T-helper 22 cell (primary cell): ENCODE measurements at places on chromosomes 12 and 14.
A peak's percentile ranks its signal among the peaks of the same experiment; 100 is the strongest.

- DNase-seq, result peak; percentile 65
Measured at GRCh38 chr12:13196130-13196921, at the start of gene EMP1. Gene EMP1, plus strand, starts transcription at chr12:13196726. Its CDS starts 14,785 bp downstream, at chr12:13211511.

GRCh38 chr12:21502872-21503271 lies 1.3 kb downstream of the GOLT1B start:
- DNase-seq, result no peak

- DNase-seq, result no peak
Measured at GRCh38 chr12:66552716-66553115, 126.2 kb downstream of the GRIP1 start.

DNA sequence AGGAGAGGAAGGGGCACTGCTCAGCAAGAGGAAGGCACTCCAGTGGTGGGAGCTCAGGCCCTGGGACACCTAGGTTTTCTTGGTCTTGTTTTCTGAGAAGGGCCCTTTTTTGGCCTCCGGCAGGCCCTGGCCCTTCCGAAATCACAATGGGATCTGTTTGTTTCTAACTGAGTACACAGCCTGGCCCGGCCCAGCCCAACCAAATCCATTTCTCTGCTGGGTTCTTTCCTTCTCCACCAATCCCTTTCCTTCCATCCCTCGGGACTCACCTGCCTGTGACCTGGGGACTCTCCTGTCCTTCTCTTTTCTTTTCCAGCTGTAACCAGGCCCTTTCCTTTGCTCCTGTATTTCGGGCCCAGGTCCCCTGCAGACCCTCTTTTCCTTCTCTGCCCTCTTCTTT lies 18.6 kb downstream of the TEAD4 start:
- DNase-seq, result no peak

DNA sequence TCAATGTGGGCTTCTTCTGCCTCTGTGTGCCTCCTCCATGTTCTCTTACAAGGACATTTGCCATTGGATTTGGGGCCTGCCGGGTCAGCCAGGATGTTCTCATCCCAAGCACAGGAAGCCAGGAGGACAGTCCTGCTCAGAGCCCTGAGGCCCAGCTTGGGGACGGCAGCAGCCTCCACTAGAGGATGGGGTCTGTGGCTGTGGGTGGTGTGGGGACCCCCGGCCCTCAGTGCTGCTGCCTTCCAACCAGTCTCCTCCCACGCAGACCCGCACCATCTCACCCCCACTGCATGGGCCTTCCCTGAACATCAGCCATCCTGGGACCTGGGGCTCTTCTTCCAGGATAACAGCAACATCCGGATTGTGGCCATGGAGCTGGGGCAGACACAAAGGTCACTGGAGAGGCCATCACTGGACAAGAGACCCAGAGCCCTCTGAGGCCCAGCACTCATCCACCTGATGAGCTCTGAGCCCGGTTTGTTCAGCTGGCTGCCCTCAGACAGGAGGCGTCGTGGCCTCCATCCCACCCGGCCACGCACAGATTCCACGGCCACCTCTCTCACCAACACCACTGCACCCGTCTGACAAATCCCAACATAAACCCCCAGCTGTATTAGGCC lies 56.5 kb upstream of the C14orf180 start:
- no peak for DNase-seq

DNA sequence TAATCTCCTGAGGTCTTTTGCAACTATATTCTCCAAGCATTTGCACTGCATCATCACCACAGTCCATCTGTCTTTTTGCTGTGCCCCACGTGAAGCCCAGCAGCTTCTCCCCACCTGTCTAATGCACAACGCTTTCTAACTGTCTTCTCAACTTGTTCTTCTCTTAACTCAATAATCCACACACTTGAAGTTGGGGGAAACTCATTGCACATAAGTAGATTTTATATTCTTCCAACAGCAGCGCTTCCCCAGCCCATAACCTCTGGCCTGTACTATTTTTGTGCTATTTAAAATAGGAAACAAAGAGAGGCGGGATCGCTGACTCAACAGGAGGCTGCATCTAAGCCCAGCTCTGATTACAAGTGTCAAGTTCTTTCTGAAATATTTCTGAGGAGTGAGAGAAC lies 226.7 kb downstream of the GXYLT1 start:
- no peak for DNase-seq

GRCh38 chr12:56007564-56008559 lies 10.8 kb downstream of the SUOX start:
- DNase-seq, result peak; percentile 58

- DNase-seq, result no peak
Measured at GRCh38 chr12:40054555-40055227, 51.2 kb downstream of the SLC2A13 start.

DNA sequence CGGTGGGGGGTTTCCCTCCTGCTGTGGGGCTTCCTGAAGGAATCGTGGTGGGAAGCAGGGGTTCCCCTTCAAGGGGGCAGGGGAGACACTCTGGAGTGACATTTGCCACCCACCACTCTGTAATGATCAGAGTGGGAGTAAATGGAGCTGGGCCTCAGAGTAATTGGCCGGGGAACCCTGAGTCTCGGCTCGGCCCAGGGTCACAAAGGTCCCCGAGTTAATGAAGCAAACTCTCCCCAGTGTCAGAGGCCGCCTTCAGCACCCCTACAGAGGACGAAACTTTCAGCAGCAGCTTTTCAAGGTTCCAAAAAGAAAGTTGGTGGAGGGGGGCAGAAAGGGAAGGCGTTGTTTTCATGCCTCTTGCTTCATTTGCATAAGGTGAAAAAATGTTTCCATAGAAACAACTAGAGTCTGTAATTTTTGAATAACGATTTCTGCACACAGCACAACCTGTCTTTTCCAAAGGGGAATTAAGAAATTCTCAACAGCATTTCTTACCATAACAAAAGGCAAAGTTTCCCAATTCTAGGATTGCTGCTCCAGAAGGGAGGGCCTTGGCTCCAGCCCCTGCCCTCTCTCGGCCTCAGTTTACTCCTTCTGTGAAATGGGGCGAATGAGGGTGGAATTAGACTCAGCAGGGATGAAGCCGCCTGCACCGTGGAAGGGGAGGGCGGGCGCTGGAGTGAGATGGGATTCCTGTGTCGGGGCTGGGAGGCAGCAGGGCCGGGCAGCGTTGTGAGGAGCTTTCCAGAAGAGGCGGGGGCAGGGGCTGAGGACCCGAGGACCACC lies 67.0 kb upstream of the BEGAIN start:
- DNase-seq, result no peak

GRCh38 chr12:129886541-129886940 lies 17.3 kb downstream of the TMEM132D start:
- DNase-seq, result no peak

DNA sequence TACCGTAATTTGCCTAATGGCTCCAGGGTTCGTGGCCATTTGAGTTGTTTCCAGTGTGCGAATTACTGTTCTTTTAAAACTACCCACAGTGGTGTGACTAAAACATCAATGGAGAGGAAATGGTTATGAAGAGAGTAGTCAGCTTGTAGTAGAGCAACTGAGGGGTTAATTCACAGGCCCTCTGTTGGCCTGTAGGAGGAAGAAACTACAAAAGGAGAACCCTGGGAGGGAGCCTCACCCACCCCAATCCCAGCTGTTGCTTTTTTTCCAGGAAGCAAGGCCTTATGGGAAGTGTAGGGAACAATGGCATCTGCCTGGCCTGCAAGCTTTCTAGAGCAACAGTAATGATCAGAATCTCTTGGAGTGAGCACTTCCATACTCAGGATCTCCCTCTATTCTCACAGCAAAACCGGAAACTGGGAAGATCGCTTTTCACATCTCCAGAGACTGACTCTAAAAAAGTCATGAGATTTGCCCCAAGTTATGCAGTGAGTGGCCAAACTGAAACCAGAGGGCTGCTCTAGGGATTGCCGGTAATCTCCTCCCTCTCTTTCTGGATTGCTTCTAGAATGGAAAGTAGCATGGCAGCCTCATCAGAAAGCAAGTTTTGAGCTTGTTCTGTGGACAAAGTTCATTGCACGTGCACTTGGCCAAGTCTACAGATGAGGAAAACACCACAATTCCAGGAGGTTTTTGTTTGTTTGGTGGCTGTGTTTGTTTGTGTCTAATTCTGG lies 125.3 kb upstream of the PWP1 start:
- DNase-seq, result no peak
